Stimulated activated CD8-positive, alpha-beta memory T cell treated with anti-CD3 and anti-CD28 coated beads, Interleukin-7, amount 100 ng/mL, for 4 hours (primary cell): ENCODE measurements at places on chromosomes 5 and 9.

DNA sequence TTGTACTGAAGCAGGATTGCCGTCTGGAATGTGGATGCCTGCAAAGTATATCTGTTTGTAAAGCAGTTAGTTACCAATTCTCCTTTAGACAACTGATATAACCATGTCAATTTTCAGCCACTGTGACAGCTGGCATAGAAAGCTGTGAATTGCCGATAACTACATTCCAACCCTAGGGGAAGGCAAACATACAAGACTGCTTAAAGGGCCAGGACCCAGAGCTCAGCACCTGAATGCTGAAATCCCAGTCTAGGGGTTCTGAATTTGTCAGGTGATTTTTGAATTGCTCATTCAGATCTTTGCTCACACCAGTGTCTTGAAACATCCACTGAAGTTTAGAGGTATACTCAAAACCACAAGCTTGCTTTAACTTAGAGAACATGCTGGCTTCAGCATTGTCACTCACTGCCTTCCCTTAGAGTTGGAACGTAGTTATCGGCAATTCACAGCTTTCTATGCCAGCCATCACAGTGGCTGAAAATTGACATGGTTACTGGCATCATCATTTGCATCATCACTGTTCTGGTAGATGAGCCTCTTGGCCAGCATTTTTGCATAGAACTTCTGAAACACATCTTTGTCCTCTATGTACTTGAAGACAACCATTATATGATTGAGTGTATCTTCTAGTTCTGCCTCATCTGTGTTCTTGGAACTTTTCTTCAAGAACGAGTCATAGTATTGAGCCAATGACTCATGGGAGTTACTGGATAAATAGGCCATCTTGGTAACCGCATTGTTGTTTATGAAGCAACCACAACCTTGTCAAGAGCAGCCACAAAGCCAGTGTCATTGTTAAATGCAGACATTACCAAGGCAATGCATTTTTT lies 82.1 kb downstream of the CCDC192 start:
- DNase-seq: no peak

DNA sequence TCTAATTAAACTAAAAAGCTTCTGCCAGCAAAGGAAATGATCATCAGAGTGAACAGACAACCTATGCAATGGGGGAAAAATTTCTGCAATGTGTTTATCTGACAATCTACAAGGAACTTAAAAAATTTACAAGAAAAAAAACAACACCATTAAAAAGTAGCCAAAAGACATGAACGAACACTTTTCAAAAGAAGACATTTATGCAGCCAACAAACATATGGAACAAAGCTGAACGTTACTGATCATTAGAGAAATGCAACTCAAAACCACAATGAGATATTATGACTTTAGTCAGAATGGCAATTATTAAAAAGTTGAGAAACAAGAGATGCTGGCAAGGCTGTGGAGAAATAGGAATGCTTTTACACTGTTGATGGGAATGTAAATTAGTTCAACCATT lies 530.4 kb upstream of the DAB2 start:
- DNase-seq: no peak

DNA sequence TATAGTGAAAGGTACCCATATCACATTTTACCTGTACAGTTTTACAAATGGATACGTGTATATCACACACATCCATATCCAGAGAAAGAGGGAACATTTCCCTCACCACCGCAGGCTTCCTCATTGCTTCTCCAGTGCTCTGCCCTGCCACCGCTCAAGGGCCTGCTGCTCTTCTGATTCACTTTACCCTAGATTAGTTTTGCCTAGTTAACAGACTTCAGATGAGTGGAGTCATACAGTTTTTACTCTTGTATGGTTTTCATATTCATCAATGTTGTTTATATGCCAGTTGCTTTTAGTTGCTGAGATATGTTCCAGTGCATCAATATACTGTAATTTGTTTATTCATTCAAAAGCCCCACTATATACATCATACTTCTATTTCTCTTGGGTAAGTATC lies 53.9 kb upstream of the POMT1 start:
- no peak for DNase-seq

- no peak for DNase-seq
Observed at GRCh38 chr9:89640361-89640760, 35.5 kb downstream of the GADD45G start.

GRCh38 chr9:136994888-136995230 lies 1.5 kb downstream of the CLIC3 start:
- DNase-seq: no peak

DNA sequence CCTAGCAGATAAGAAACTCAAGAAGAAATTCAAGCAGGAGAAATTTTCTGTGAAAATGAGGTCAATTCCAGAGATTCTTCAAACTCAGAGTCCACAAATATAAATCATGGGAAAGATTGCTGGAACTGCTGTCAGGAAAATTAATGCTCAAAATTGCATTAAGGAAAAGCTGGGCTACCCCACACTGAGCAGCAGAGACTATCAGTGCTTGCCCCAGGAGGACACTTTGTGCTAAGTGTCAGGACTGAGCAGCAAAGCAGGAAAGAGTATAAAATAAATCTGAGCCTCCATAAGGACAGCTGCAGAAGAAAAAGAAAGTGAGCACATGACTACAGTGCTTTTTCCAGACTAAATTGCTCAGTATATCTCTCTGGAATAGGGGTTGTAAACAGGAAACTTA lies 81.6 kb downstream of the RGS7BP start:
- DNase-seq: no peak

DNA sequence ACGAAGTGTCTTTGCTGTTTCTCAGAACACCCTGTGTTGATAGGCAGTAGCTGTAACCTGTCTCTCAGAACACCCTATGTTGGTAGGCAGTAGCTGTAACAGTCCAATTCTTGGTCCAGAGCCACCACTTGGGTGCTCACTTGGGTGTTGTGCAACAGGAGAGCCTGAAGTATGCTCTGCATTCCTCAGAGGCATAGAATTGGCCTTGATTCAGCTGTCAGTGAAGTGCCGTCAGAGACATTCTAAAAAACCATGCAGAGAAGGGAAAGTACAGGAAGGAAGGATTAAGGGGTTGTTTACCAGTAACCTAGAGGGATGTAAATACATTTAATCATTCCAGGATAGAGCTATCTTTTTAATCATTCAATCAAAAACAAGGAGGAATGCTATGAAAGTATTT lies 231.2 kb downstream of the ARRDC3 start:
- no peak for DNase-seq

GRCh38 chr5:144510845-144511579 lies 340.3 kb downstream of the KCTD16 start:
- no peak for DNase-seq

DNA sequence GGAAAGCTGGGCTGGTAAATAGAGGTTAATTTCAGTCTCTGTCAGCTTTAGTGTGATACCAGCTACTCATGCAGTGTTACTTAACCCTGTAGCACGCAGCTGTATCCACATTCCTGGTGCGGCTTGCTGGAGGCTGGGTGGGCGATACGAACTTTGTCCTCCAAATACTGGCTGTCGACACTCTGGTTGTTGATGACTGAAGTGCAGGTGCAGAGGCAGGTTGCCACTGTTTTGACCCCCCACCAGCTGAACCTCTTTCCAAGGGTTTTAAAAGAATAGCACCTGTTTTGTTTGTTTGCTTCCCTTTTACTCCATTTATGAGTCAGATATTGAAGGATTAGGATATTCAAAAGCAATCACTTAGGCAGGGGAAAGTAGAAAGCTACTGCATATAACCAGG lies 4.4 kb upstream of the RABGAP1 start:
- no peak for DNase-seq

DNA sequence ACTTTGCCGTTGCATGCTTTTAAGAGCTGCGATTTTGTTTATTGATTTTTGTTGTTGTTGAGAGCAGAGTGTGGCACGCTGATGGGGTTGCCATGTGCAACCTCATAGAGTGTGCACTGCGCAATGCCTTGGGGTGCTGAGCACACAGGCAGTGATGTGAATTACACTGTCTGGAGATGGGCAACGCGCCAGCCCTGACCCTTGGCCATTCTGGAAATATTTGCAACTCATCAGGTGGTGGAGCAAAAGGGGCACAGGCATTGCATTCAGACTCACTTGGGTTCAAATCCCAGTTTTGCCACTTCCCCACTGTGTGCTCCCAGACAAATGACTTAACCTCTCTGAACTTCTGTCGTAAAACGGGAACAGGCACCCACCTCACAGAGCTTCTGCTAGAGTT lies 25.6 kb downstream of the DUSP1 start:
- no peak for DNase-seq

DNA sequence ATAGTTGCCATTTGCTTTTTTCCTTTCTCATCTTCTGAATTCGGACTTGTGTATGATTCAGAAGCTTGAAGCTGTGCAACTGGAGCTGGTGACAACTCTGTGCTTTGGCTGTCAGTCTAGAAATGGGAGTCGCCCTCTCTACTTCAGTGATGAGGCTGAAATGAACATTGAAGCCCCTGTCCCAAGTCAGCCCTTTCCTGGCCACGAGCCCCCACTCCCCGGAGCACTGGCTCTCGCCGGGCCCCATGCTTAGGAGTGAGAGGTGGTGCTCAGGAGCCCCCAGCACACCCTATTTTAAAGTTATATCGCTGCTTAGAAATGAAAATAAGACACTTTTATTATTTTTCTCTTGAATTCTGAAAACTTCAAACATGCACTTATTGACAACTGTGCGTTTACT lies 66.0 kb downstream of the PSMB7 start:
- DNase-seq: no peak

GRCh38 chr5:310941-311434 lies 10.5 kb upstream of the AHRR start:
- DNase-seq: no peak

DNA sequence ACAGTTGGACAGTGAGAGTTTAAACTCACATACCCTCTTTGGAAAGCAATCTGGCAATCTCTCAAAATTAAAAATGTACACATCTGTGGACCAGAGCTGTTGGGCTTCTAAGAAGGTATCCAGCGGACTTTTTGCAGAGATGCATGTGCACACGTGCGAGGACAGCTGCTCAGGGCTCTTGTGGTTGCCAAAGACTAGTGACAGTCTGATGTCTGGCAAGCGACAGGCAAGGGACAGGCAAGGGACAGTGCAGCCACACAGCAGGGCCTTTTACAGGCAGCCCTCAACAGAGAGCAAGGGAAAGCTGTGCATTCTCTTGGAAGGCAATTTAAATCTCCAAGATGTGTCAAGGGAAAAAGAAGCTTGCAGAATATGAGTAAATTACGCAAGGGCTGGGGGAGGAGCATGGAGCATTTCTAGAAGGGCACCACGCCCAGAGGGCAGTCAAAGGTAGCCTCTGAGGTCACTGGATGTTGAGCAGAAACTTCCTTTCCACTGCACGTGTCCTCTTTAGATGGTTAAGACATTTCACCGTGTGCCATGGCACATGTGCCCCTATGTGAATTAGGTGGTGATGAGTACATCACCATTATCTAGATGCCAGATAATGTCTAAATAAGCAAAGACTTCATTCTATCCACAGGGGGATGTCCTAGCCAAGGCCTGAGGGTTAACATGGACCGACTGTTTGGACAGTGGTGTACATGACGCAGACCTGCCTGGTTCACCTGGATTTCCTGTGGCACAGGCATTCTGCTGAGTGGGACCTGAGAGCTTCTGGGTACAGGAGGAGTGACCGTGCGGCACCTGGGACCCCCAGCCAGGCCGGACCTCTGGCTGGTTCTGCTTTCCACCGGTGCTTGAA lies 9.1 kb downstream of the GFPT2 start:
- DNase-seq: no peak

DNA sequence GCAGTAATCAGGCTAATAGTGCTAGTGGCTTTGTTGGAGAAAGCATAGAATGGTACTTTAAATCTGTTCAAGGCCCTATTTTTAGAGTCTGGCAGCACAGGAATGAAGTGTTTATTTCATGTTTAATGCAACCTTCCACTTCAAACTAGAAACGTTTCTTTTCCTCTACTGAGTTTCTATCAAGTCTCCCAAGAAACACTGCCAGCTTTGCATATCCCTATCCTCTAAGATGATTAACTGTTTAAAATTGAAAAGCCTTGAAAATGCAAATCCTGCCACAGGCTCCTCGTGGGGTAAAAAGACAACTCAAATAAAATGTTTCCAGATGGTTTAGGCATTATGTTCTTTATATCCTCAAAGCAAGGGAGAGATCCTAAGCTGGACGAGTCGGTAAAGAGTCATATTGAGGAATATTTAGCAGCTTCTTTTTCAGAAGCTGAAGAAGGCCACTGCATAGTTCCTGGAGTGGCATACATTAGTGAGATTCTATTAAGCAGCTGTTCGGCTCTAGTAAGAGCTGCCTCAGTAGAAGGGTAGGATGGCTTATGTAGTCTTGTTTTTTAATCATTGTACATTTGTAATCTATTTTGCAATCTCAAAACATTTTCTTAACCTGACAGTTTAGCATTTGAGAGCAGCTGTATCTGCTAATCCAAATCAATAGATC lies 251.2 kb downstream of the CHSY3 start:
- no peak for DNase-seq

DNA sequence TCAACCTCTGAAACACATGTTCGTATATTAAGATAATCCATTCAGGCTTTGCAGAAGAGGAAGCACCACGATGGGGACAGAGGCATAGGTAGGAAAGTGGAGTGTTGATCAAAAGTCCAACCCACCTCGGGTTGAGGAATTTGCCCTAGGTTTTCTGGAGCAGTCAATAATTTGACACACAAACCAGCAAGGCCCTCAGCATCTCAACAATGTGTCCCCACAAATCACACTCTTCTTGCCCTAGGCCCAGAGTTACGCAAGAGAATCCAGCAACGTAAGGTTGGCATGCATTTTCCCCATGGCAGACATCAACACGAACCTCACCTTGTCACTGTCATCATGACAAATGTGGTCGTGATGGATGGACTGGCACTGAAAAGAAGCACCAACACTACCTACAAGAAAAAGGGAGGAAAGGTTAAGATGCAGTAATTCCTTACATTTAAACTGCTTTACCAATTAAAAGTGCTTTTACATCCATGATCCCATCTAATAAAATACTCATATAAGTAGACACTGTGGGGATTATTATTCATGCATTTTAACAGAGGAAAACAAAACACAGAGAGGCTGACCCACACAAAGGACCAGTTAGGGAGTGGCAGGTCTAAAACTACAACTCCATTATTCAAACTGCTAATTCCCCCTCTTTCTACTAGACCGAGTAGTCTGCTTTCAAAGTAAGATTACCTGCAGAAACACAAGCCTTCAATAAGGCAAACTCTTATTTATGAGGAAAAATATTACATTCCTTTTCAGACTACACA lies 24.4 kb upstream of the RNF38 start:
- no peak for DNase-seq

DNA sequence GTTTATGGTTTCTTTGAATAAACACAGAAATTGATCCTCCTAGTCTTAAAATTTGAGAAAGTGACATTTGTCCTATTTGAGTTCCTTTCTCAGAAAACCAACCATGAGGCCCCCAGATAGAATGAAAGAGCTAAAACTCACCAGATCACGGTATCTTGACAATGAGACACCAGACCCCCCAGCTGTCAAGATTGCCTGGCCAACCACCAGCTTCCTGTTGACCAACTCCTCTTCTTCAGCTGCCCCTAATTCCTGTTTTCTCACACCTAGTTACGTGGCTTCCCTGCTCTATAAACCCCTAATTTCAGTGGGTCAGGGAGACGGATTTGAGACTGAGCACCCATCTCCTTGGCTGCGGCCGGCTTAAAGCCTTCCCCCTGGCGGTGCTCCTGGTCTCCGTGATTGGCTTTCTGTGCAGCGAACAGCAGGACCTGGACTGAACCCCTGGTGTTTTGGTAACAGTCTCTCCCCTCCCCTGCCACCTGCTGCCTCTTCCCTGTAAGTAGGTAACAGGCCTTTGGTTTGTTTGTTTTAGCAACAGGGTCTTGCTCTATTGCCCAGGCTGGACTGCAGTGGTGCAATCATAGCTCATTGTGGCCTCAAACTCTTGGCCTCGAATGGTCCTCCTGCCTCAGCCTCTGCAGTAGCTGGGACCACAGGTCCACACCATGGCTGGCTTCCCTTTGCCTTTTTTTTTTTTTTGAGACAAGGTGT lies 4.8 kb upstream of the ENTPD2 start:
- no peak for DNase-seq

- DNase-seq: no peak
Observed at GRCh38 chr9:81082221-81082620, 607.1 kb downstream of the TLE1 start.
